ENCODE measurements at places on chromosomes 1 and 21.

DNA sequence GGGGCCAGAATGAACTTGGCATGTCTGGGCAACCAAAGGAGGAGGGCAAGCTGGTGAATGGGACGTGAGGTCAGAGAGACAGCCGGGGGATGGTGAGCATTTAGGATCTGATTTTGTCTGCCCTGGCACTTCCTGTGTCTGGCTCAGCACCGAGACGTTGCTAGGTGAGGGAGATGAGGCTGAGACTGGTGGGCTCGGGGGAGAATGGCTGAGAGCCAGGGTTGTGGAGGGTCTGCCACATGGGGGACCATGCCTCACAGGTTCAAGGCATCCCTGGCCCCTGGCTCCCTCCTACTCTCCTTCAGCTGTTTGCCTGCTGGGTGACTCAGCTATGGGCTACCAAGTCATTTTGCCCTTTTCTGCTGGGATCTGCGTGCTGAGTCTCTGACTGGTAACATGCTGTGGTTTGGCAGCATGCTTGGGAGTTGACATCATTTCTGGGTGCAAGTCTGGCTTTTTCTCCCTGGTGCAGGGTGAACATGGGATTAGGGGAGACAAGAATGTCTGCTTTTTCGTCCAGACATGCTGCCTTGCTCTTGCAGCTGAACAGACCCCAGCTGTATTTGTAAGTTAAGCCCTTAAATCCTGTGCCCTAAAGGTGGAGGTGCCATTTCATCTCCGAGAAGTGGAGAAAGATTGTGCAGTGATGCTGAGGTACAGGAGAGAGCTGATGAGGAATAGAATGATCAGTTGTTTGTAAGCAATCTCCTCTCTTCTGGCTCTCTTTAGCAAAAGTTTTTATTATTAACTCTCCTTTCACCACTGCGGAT is 17.6 kb downstream of the GALNT2 start:
- peak; percentile 31 for DNase-seq

DNA sequence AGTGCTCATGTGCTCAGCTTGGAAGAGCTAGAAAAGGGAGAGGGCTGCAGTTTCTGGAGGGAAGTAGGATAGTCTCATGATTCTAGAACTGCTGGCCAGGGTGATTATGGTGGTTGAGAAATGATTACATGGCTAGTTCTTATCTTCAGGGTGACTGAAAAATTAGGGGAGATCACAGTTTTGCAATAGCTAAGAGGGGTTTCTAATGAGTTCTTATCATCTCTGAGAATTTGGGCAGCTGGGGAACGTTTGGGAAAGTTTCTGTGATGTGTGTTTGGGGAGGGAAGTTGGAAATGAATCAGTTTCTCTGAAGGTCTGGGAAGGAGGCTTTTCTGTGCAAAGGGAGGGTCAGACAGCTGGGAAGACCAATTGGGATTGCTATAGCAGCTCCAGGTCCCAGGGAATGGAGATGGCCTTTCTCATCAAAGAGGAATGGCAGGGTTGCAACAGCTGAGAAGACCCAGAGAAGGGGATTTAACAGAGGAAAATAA is 7.6 kb upstream of the RHOU start:
- DNase-seq = no peak

- no peak for DNase-seq
Observed at GRCh38 chr1:160858507-160858906, 4.2 kb downstream of the CD244 start.

GRCh38 chr1:235156265-235156664 is 4.8 kb downstream of the RBM34 start:
- no peak for DNase-seq

- DNase-seq = no peak
Observed at GRCh38 chr1:44262816-44263567, 49.7 kb downstream of the DMAP1 start.

- no peak for DNase-seq
Observed at GRCh38 chr1:18712252-18712600, 81.6 kb downstream of the PAX7 start.

DNA sequence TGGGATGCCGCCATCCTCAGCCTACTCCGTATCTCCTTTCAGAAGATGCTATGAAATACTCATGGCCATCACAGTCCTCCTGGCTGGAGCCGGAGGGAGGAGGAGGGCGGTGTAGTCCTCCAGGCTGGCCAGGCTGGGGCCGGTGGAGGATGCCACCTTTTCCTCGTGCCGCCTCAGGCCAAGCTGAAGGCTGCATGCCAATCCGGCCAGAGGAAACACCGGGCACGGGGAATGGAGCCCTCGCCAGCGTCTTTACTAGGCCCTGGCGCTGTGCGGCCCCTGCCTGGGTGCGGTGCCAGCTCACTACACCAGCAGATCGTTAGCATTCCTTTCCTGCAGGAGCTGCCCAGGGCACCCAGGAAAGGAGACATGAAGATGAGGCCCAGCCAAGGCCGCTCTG is 70.1 kb downstream of the CASZ1 start:
- no peak for DNase-seq

DNA sequence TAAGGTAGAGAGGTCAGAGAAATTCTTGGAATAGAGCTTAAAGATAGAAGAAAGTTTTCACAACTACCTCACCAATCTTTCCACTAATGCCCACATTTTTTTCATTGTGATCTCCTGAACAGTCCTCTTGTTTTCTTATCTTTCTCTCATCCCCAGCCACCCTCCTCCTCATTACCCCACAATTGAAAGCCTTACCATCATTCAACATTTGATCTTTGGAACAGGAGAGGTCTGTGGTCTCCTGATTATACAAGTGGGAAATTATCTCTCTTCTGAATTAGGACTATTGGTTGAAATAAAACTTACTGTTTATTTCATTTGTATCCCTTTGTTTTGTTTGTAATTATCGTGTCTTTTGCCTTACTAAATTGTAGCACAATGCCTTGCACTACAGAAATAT is 29.6 kb downstream of the DNAH14 start:
- no peak for DNase-seq
